ENCODE measurements at places on chromosomes 12 and 14.

- DNase-seq, result no peak
These were observed 13.1 kb downstream of the GRIN2B start for GRCh38 chr12:13968281-13968680.

GRCh38 chr12:90611048-90611447 is 343.9 kb downstream of the CCER1 start:
- DNase-seq, result no peak

GRCh38 chr12:123075087-123075645 is 75.7 kb downstream of the PITPNM2 start:
- no peak for DNase-seq

DNA sequence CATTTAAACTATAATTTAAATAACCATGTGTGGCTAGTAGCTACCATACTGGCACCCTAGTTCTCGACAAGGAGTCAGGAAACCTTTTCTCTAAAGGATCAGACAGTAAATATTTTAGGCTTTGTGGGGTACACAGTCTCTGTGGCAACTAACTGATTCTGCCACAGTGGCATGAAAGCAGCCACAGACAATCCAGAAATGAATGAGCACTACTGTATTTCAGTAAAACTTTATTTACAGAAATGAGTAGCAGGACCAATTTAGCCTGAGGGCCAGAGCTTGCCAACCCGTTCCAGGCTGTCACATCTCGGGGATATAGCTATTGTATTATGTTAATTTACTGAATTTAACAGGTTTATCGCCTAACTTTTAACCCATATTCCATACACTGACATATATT is 278.7 kb downstream of the ITPR2 start:
- DNase-seq, result no peak

GRCh38 chr14:52350445-52350844 is 36.3 kb downstream of the PTGER2 start:
- DNase-seq, result peak; percentile 30

- DNase-seq, result no peak
These were observed 1665.8 kb upstream of the FLRT2 start for GRCh38 chr14:83864106-83864505.

GRCh38 chr12:109369831-109370230 is 22.1 kb downstream of the MYO1H start:
- DNase-seq, result no peak

DNA sequence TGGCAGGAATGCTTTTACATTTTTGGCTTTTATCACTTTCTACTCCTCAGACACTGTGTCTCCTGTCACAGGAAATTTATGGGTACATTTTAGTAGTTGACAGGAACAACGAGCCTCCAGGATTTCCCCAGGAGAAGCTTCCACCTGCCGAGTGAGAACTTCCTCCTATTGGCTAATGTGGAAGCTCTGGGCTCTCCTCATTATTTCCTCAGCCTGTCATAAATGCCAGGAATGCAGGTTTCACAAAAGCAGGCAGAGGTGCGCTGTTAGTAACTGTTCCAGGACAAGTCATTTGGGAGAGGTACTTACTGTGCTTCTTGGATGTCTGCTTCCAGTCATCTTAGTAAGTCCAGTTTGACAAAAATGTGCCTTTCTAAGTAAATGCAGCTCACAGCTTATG is 19.1 kb upstream of the DCP1B start:
- no peak for DNase-seq

- DNase-seq, result no peak
These were observed 521 bp upstream of the GMFB start for GRCh38 chr14:54489318-54489683.

DNA sequence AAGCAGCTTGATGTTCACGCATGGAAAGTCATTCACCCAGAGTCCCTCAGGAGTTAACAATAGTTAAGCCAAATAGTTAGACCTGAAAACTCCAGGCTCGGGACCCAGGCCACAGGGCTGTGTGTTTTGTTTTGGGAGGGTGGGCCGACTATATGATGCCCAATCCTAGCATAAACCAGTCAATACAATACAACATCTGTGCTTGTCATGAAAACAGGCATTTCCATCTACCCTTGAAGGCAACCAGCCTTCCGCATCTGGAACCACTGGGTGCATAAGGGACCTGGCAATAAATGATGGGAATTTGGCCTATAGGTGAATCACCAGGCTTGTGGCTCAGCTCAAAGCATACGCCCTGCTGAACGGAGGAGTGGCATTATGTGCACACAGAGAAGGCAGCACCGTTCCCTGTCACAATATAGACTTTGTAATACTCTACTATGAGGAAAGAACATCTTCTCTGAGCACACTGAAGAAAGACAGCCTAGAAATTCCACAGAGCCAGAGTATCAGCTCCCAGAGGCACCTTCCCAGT is 91.0 kb upstream of the FOXN3 start:
- DNase-seq, result peak; percentile 51

DNA sequence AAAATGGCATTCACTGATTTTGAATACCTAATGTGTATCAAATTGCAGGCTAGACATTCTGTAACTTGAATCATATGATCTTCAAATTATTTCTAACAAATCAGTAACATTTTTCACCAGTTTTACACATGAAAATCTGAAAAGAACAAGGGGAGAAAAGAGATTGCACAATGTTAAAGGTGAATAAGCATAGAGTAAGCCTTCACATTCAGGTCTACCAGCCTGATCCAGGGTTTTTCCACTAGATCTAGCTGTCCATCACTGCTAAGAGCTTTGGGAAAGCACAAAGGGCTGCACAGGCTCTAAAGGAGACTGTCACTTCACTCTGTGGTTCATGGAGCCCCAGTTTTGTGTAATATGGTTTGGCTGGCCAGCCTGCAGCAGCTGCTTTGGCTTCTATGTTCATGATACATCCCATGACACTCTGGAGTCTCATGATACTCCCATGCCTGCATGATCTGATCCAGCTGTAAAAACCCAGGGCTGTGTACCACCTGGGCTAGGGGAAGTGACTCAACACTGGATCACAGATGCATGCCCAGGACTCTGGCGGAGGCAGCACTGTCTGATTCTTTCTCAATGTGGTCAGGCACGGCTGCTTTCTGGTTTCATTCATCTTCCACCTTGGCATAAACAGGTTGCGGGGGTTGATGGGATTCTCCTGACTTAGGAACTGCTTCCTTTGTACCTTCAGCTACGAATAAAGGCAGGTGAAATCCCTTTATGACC is 859.7 kb downstream of the GALC start:
- peak; percentile 87 for DNase-seq

- no peak for DNase-seq
These were observed 27.6 kb upstream of the ISM2 start for GRCh38 chr14:77526266-77526665.

GRCh38 chr14:56057071-56057741 is 61.0 kb upstream of the PELI2 start:
- DNase-seq, result no peak

GRCh38 chr12:39873065-39873464 is 232.8 kb downstream of the SLC2A13 start:
- DNase-seq, result no peak

GRCh38 chr12:131747276-131748177 is 36.6 kb downstream of the SFSWAP start:
- no peak for DNase-seq

DNA sequence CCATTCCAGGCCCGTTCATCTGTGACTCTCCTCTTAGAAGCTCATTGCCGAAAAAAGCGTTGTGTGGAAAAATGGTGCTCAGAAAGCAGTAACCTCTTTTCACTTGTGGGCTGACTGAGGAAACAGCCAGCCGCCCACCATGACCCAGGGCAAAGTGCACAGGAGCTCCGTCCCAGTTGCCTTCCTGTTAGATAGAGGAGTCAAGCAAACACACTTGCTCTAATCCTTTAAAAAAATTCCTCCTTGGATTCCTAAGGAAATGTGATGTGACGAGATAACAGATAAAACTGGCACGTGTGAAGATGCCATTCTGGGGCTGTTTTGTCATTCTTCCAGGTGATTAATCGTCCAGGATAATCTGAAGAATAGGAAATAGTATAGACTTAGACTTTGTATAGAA is 396.8 kb upstream of the DDHD1 start:
- no peak for DNase-seq

- DNase-seq, result no peak
These were observed 54.0 kb downstream of the MIPOL1 start for GRCh38 chr14:37251775-37252174.

DNA sequence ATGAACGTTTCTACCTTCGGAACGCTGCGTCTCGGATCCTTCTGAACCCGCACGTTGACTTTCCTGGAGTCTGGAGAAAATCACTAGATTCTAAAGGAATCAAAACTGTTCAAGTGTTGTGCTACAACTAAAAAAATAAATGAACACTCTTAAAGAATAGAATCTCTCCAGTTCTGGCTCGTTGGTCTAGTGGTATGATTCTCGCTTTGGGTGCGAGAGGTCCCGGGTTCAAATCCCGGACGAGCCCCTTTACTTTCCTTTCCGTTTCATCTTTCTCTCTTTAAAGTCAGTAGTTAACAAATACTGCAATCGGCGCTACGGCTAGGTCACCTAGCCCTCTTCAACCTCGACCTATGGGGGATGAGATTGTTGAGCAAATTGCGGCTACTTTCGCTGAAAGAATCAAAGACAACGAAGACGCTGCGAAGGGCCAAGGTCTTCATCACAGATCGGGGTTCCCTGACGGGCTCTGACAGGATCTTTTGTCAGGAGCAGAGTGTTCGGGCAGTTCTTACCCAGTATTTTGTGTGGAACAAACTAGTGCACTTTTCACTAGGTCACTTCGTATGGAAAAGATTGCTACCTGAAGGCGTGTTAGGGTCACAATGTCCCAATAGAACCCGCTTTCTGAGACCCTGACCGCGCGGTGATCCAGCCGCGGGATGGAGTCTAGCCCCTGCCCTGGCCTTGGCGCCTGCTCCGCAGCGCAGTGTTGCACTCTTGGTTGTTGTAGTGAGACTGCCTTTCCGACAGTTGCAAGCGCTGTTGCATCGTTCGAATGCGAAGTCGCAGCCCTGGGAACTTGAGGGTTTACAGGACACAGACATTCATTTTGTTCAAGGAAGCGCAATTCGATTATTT is 8.4 kb downstream of the OR6S1 start:
- DNase-seq, result peak; percentile 92

DNA sequence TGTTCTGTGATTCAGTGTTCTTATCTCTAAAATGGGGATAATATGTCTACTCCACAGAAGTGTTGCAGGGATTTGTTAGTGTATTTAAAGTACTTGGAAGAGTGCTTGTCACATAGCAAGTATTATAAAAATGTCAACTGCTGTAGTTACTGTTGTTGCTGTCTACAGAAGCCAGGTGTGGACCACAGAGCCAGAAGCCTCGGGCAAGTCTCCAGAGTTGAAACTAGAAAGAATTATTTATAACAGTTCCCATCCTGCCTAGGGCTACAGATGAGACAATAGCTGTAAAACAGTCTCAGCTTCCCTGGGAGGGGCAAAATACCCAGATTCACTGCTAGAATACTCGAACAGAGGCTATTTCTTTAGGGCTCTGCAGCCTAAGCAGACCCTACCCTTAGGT is 55.4 kb upstream of the FUT8 start:
- no peak for DNase-seq

DNA sequence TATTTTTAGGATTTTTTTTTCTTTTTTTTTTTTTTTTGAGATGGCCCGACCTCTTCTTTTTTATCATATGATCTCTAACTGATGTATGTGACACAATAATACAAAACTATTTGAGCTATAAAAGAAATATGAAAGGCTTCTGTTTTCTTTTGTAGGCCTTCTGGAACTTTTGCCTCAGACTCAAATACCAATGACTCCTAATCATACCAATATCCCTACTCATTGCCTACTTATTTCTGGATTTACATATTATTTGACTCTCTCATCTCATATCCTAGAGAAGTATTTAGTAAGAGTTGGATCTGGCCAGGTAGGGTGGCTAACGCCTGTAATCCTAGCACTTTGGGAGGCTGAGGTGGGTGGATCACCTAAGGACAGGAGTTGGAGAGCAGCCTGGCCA is 12.7 kb upstream of the WDR89 start:
- DNase-seq, result peak; percentile 83

DNA sequence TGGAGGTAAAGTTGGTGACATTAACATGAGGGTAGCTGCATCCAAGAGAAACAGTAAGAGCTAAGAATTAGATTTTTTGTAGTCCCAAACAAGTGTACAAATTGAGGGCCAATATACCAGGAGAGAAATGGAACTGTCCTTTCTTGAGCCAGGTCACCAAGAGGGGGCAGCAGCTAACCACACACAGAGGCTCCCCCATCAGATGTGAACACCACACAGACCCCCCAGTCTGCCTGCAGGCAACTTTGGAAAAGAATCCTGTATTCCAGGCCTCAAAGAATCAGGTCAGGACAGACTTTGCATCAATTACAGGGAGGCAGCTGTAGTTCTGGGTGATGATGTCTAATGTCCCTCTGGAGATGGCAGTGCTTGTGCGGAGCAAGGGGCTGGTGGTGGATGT is 77.9 kb downstream of the SPTB start:
- peak; percentile 48 for DNase-seq

All from fibroblast of skin of back (primary cell).